ENCODE measurements at places on chromosomes 3 and 15.

- DNase-seq: no peak
Observed at GRCh38 chr3:13424141-13424844, 4.2 kb upstream of the NUP210 start.

DNA sequence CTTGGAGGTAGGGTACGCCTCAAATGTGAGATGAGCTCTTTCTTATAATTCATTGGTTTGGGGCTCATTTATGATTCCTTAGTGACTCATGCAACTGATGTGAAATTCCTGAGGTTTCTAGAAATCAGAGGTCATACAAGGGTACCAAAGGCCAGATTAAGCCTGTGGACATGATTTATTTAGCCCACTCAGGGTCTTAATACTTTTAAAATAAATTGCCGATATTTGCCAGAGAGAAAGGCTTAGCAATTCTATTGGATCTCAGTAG, 289.0 kb downstream of the NEK10 start:
- no peak for DNase-seq

- no peak for DNase-seq
Observed at GRCh38 chr3:102084704-102085103, 235.4 kb downstream of the NFKBIZ start.

- no peak for DNase-seq
Observed at GRCh38 chr3:5314897-5315296, 127.4 kb downstream of the EDEM1 start.

DNA sequence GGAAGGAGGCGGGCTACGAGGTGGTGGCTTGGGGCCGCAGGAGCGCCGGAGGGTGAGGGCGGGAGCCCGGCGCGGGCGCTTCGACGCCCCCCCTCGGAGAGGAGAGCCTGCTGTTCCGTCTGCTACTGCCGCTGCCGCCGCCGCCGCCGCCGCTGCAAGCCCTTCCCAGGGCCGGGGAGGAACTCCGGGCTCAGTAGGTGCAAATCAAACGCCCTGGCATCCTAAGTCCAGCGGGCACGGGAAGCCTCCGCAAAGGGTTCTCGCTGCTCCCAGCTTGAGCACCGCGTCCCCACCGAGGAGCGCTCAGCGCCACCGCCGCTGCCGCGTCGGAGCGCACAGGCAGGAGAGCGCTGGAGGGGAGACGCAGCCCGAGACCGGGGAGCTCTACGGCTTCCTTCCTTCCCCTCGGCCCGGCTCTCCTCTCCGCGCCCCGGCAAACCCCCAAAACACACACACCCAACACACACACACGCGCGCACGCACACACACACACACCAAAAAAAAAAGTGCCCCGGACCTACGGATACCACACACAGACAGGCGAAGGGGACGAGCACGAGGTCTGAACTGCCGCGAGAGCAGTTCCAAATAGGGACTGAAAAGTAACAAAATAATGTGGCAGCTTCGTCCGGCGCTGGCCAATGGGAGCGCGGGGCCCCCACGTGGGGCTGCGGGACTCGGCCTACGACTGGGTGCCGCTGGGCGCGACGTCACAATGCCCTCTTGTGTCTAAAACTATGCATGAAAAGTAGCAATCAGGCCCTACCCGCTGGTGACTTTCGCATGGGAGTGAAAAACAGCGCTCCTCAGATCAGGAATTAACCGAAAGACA, at the start of gene TLE3:
TSS of gene TLE3 (minus strand) at position 597 of the 832 bp plus-strand sequence. CDS start 1,119 bp downstream, outside the sequence.
- peak; percentile 94 for DNase-seq

DNA sequence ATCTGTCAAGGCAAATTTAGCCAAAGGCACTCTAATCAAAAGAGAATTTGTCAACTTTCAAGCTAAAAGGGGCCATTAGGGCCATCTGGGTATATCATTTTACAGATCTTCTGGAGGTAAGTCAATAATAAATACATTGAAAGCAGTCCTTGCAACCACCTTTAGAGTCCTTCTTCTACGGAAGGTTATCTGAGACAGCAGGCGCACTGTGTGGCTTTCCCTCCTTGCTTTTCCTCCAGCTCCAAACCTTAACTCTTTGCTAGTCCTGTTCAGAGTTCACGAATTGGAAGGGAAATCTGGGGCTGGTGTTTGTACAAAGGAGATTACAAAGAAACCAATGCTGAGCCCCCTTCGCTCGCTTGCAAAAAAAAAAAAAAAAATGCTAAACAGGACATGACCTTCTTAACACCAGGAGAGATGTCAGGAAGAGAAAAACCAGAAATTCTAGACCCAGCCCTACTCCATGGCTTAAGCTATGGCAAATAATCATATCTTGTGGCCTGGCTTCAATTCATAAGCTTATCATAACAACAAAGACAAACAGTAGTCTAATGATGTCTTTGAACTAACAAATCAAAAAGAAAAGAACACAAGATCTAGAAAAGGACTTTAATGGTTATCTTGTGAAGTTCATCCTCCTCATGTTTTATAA, 215.7 kb downstream of the STT3B start:
- DNase-seq: no peak

GRCh38 chr3:42805141-42805821, 991 bp upstream of the HIGD1A start:
- no peak for DNase-seq

DNA sequence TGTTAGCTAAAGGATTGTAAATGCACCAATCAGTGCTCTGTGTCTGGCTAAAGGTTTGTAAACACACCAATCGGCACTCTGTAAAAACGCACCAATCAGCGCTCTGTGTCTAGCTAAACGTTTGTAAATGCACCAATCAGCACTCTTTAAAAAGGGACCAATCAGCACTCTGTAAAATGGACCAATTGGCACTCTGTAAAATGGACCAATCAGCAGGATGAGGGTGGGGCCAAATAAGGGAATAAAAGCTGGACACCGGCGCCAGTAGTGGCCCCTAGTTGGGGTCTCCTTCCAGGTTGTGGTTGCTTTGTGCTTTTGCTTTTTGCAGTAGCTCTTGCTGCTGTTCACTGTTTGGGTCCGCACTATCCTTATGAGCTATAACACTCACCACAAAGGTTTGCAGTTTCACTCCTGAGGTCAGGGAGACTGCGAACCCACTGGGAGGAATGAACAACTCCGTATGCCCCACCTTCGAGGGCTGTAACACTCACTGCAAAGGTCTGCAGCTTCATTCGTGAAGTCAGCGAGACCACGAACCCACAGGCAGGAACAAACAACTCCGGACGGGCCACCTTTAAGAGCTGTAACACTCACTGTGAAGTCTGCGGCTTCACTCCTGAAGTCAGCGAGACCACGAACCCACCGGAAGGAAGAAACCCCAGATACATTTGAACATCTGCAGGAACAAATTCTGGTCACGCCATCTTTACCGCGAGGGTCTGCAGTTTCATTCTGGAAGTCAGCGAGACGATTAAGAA, 1.1 kb upstream of the SUCLG2 start:
- no peak for DNase-seq

GRCh38 chr15:48565560-48566482, 79.7 kb downstream of the FBN1 start:
- DNase-seq: no peak

- DNase-seq: peak; percentile 84
Observed at GRCh38 chr15:56244038-56244810, 545 bp upstream of the RFX7 start.
